ENCODE measurements at places on chromosomes 12 and 14.

DNA sequence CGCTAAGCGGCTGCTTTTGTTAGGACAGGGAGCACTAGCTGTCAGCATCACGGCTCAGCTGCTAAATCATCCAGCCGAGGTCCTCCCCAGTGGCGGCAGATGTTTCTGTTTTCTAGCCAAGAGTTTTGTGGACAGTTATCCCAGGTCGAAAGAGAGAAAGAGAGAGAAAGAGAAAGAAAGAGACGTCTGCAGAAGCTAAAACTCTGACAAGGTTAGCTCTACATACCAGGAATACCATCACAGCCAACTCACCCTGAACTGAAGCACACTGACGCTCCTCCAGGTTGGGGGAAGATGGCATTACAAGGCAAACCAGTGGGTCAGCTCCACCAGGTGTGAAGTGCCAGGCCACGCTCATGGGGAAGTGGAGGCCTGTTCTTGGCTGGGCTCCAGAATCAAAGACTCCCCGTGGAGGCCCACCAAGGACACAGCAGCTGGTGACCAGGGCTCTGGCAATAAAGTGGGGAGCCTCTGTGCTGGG lies 64.9 kb upstream of the DICER1 start:
- no peak for DNase-seq

DNA sequence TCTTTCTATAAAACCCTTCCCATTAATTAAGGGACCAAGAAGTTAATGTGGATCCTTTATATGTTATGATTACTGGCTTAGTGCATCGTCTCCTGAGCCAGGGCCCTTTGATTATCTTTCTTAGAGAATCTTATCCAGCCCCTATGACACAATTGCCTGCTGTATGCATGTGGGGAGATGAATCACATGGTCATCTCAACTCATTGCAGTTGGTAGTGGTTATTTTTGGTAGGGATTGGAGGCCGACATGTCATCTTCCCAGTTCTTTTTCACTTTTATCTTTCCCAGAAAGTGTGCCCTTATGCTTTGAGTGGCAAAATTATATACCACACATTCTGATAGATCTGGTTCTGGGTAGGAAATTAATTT lies 26.0 kb downstream of the ZNF664 start:
- DNase-seq, result no peak

GRCh38 chr12:126193190-126193589 lies 1128.0 kb downstream of the AACS start:
- DNase-seq, result no peak

DNA sequence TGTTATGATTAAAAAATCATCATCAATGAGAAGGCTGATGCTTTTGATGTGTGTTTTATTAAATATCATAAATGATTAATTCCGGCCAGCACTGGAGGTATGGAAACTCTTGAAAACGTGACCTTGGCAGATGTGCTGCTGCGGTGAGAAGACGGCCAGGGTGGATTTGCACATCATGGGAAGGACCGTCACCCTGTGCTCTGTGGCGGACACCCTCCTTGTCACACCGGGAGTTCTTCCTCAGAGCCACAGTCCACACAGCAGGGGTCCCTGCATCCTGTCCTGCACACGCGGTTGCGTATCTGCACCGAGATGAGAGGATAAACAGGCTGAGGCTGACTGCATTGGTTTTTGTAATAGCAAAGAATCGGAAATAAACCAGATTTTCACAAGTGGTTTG lies 33.5 kb downstream of the FZD10 start:
- DNase-seq, result no peak

DNA sequence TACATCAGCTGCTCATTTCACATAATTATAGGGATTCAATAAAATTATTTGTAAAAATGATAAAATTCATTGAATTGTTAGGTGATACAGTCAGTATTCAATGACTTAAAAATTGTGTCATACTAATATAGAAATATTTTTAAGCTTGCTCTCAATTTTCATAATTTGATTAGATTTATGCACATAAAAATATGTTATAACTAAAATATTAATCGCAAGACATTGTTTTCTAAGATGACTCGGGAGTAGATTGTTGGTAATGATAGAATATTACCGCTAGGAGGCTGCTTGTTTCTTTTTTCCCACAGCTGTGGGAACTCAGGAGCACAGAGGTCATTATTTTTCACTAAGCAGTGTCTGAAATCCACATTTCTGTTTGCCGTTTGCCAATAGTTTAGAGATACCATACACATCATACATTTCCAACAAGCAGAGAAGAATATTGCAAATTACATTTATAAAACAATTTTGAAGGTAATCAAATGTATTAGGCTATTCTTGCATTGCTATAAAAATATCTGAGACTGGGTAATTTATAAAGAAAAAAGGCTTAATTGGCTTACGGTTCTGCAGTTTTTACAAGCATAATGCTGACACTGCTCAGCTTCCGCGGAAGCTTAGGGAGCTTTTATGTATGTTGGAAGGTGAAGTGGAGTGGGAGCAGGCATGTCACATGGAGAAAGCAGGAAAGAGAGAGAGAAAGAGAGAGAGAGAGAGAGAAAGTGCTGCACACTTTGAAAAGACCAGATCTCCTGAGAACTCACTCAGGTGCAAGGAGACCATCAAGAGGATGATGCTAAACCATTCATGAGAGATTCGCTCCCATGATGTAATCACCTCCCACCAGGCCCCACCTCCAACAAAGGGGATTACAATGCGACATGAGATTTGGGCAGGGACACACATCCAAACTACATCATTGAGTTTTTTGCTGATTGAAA lies 9.2 kb downstream of the CD69 start:
- DNase-seq, result no peak

DNA sequence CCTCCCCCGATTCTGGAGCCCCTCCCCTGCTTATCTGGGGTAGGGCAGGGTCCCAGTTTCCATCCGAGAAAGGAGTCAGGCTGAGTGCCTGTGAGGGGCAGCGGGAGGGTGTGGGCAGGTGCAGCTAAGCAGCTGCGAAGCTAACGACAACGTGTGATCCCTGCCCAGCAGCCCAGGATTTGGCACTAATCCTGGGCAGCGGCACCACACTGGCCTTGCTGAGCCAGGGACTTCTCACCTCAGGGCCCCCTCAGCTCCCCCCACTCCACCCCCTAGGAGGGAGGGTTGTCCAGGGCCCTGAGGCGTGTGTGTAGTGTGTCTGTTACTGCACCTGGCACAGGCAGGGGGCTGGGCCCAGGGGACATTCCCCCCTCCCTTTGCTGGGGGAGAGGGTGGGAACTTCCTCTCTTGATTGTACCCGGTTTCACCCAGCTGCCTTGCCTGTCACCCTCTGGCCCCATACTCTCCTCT lies 1.8 kb downstream of the SMIM41 start:
- no peak for DNase-seq

- no peak for DNase-seq
Observed at GRCh38 chr12:95739561-95740313, 50.8 kb downstream of the NTN4 start.

DNA sequence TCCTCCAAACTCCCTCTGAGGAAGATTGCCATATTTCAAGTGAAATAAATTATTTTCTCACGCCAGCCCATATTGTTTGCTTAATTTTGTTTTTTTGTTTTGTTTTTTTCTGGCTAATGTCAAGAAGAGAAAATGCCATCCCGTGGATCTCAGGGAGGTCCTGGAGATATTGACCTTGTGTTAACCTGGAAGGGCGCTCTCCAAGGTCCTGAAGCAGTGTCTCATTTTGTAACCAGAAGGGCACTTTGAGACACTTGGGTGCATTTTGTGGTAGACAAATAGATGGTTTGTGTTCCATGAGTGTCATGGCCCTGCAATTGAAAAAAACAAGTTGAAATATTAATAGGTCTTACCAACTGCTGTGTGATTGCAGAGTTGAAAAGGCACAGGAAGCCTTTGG lies 268.9 kb downstream of the SUDS3 start:
- DNase-seq, result no peak

- DNase-seq, result no peak
Observed at GRCh38 chr12:51951843-51952722, 584 bp downstream of the ACVR1B start.

- no peak for DNase-seq
Observed at GRCh38 chr12:57735952-57736740, 2.4 kb downstream of the AGAP2 start.

- DNase-seq, result no peak
Observed at GRCh38 chr12:15278816-15279658, 43.3 kb upstream of the PTPRO start.

DNA sequence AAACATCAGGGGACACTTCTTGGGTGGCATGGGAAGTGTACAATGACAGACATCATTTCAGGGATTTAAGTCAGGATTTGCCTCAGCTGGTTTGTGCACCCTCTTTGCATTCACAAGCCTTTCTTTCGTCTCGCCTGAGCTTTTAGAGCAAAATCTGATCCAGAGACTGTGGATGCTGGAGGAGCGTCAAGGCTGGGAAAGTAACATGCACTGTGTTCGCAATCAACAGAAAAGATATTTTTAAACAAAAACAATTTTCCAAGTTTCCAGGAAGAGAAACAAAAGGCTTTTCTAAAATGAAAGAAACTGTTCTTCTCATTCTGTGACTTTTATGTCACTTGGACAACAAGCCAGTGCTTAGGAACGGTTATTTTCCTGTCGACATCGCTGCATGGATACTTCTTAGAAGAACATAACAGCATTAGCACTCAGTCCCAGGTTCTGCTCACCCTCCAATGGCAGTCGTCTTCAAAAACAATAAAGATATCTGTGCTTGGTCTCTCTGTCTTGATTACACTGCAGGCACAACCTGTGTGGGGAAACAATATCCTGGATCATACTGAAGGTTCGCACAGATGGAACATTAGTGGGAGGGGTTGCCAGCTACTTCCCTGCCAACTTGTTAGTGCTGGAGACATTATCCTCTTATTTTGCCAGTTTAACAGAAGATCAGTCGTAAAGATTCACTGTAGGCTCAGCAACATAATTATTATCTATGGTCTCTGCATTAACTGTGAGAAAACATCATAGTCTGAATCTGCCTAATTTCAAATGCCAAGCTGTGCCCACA lies 403.3 kb upstream of the ATP2B1 start:
- DNase-seq, result no peak

- DNase-seq, result no peak
Observed at GRCh38 chr12:60240891-60241290, 645.1 kb downstream of the SLC16A7 start.

DNA sequence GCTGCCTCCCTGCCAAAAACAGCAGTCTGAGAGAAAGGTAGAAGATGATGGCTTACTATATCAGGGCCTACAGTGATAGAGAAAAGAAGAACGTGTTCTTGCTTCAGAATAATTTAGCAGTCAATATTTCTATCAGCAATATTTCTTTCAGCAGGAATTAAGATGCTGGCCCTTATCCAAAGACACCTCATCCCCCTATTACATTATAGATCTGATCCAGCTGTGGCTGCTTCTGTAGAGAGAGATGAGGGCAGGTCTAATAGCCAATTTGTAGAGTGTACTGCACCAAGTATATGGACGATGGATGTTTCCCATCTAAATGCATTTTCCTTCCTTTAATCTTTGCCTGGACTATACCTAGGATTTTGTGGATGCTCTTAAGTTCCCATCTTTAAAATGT lies 451.7 kb downstream of the NPAS3 start:
- no peak for DNase-seq

DNA sequence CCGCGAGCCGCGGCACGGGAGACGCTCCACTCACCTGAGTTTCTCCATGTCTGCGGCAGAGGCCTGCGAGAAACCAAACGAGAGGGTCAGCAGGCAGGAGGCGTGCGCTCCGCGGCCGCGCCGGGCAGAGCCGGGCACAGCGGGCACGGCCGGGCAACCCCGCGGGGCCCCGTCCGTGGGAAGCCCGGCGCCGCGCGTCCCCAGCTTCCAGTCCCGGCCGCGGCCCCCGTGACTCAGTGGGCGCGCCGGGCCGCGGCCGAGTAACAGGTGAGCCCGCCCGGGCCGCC lies 19.4 kb downstream of the BEGAIN start:
- no peak for DNase-seq

DNA sequence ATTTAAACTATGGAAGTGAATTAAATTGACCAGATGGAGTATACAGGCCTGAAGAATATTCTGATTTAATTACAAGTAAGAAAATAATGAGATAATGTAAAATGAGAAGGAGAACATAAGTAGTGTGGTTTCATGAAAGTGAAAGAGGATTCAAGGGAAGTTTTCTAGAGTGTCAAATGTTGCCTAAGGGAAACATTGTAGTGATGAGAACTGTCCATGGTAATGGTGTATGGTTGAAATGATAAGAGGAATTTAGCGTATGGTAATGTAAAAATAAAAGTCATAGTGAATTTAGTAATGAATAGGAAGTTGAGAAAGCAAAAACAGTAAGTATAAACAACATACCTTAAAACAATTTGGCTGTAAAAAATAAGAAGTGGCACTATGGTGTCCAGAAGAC lies 1954.6 kb upstream of the FLRT2 start:
- DNase-seq, result no peak

- DNase-seq, result no peak
Observed at GRCh38 chr12:117603316-117604113, 242.1 kb upstream of the NOS1 start.

DNA sequence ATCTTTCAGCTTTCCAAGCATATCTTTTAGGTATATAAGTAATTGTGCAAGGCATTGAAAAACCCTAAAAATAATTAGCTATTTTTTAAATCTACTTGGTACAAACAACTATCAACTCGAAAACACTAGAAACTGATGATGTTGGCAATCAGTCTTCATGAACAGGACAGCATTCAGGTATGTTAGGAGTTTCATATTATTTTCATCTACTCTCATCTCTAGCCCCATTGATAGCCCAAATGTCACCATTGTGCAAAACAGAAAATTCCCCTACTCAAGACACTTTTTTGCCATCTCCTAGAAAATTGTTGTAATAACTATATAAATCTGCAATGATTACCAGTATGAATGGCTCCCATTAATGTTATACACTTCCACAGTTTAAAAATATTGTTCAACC lies 144.5 kb upstream of the KRAS start:
- no peak for DNase-seq

- DNase-seq, result no peak
Observed at GRCh38 chr14:89746654-89747053, 207.9 kb downstream of the EFCAB11 start.

DNA sequence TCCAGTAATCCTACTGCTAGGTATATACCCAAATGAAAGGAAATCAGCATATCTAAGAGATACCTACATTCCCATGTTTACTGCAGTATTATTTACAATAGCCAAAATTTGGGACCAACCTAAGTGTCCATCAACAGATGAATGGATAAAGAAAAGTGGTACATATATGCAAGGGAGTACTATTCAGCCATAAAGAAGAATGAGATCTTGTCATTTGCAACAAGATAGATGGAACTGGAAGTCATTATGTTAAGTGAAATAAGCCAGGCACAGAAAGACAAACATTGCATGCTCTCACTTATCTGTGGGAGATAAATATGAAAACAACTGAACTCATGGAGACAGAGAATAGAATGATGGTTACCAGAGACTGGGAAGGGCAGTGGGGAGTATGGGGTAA lies 109.5 kb downstream of the INSM2 start:
- DNase-seq, result no peak

Data from stimulated activated CD8-positive, alpha-beta memory T cell treated with anti-CD3 and anti-CD28 coated beads, Interleukin-4, amount 100 ng/mL, for 1 hour (primary cell).